ENCODE measurements at places on chromosomes 1 and 21.

- no peak for DNase-seq
Observed at GRCh38 chr1:70072231-70072751, 133.1 kb downstream of the LRRC40 start.

GRCh38 chr1:180839547-180839946, 73.2 kb upstream of the KIAA1614 start:
- no peak for DNase-seq

DNA sequence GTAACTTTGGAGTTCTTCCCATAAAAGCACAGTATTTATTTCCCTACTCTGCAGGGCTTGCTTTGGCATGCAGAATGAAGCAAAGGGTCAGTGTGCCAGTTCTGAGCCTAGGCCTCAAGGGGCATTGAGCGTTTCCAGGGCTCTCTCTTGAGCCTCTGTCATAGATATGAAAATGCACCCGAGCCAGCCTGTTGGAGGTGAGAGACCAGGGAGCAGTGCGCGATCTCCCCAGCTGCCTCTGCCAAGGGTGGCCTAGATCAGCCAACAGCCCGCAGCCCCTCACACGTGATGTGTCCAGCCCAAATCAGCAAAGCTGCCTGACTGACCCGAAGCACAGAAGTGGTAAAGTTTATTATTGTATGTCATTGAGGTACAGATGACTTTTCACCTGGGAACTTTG, 63.7 kb downstream of the TENT5C start:
- no peak for DNase-seq

- no peak for DNase-seq
Observed at GRCh38 chr1:47866601-47867437, 130.4 kb downstream of the TRABD2B start.

DNA sequence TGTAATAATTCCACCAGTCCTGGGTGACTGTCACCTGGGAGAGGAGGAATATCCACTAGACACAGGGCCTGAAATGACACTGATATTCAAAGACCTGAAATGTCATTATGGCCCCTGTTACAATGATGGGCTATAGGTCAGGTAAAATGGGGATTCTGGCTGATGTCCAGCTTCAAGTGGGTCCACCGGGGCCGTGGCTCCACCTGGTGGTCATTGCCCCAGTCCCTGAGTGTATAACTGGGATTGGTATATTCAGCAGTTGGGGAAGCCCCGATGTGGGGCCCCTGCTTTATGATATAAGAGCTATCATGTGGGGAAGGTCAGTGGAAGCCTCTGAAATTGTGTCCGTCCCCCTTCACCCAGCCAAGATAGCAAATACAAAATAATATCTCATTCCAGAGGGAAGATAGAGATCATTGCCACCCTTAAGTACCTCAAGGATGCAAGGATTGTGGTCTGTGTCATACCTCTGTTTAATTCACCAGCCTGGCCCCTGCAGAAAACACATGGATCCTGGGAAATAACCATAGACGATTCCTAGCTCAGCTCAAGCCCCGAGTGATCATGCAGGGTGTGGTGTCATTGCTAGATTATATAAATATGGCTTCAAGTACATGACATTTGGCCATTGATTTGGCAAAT, 19.4 kb downstream of the PLEKHO1 start:
- DNase-seq, result peak; percentile 56

GRCh38 chr1:221794935-221795334, 53.0 kb upstream of the DUSP10 start:
- DNase-seq, result no peak

DNA sequence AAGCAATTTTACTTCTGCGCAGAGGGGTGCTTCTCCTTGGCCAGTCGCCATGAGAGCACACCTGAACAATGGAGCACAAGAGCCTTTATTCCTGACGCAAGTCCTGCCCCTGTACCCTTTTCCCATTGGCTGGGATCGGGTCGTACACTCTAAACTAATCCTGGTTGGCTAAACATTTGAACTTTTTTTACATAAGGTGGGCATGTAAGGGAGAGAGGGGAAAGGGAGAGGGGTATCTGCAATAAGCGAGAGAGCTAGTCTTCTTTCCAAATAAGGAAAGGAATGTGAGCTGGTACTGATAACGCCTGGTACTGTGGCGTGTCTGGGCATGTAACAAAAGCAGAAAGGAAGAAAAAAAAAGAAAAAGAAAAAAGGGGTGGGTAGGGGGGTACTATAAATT, 21.8 kb downstream of the MFSD2A start:
- DNase-seq, result no peak

DNA sequence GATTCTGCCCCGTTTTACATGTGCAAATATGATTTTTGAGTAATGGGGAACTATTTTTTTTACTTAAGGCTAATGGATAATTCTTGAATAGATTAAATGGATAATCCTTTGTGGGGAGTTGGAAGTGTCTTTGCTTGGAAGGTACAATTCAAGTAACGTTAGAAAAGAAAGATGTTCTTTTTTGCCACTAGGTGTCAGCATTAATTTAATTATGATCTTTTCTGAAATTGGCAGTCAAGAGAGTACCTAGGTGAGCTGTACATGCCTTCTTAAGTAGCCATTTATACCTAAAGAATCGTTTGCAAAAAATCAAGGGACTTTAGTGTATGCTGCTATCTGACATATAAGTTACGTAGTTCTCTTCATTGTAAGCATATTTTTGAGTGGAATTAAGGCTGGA, 2.2 kb downstream of the FBXO28 start:
- DNase-seq, result no peak

- no peak for DNase-seq
Observed at GRCh38 chr1:25003457-25004190, 73.5 kb upstream of the RUNX3 start.

DNA sequence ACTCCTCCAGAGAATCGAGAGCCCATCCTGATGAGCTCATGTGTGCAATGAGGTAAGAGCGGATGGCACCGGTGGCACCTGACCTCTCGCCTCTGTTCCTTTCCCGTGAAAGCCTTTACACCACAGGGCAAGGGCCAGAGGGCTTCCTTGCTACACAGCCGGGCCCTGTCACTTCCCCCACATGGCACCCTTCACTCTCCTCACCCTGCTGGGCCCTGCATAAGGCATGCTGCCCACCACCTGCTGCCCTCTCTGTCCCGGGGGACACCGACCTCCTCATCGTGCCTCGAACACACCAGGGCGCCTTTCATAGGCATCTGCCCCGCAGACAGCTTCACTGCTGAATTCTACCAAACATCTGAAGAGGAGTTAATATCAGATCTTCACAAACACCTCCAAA, 45.1 kb upstream of the C1orf174 start:
- DNase-seq, result no peak

GRCh38 chr1:111887385-111887784, 102.1 kb downstream of the KCND3 start:
- no peak for DNase-seq
